ENCODE measurements at places on chromosomes 1 and 21. TPM values are rescaled to one million over a fixed set of nuclear protein-coding genes. Genes with fewer than 3 reads are reported as not detected.

DNA sequence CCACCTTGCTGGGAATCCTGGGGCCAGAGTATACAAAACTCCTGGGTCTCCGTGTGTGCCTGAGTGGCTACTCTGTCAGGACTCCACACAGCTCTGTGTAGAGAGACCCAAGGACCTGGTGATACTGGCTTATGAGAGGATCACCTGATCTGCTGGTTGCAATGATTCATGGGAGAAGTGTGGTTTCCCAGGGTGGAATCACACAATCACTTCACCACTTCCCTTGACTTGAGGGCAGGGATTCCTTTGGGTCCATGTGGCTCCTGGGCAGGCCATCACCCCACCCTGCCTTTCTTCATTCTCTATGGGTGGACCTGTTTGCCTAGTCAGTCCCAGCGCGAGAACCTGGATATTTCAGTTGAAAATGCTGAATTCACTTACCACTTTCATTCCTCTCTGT lies 13.3 kb downstream of the PRSS38 start:
- DNase-seq: peak; percentile 38

DNA sequence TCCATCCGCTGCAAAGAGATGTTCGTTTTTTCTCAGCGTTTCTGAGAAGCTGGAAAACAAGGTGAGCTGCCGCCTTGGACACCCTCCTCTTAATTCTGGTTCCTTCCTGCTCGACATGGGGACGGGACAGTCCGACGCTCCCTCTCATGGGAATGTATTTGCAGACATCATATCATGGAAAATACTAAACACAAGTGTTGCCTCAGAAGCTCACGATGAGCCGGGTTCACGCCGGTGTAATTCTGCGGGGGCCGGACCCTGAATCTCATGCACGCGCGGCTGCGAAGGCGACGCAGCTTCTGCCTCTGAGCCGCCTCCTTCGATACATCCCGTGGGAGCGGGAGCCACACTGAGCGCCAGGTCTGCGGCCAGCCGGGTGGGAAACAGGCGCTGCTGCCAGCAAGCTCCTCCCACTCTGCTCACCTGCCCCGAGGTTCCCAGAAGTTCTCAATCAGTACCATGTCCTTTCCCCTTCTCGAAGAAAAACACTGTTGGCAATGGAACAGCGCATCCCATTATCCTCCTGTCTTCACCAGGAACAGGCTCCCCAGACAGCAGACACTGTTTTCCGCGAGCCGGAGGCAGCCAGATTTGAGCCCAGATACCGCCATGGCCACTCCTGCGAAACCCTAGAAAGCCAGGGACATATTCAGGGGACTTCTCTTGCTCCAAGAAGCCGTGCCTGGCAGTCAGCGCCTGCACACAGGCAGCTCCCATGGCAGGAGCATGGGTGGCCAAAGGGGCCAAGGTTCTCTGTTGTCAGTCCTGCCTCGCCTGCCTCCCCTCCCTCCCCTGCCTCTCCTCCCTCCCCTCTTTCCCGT lies 98.0 kb downstream of the WDR4 start:
- no peak for DNase-seq

GRCh38 chr1:17635276-17635675 lies 95.8 kb downstream of the ARHGEF10L start:
- no peak for DNase-seq

The ZNF695 gene
- total RNA-seq: 8.8 TPM

The PCP4 gene
- total RNA-seq: not detected

The MNDA gene
- not detected for total RNA-seq

The BMP8B gene
- total RNA-seq: 2.4 TPM

GRCh38 chr1:222785529-222785928 lies 29.3 kb upstream of the DISP1 start:
- no peak for DNase-seq

The MYOC gene
- total RNA-seq: not detected

DNA sequence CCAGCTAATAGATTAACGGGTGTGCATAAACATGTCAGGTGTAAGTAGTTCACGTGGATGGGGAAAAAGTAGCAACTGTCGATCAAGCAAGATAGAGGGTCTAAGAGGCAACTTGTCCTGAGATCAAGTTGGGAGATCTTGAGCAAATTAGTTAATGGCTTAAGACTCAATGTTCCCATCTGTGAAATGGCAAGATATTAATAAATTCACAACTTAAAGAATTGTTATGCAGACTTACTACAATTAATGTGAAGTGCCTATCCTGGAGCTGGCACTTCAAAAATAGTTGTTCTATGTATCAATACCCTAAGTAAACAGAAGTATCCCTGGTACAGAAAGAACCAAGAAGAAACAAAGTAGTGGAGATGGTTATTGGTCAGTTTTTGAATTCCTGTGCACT lies 312.4 kb downstream of the ASTN1 start:
- no peak for DNase-seq

The NPR1 gene
- not detected for total RNA-seq

The KCNA2 gene
- total RNA-seq: 0.48 TPM

The STRIP1 gene
- 25.7 TPM for total RNA-seq

Data from RPMI7951 (cell line).